ENCODE measurements at places on chromosomes 6 and 20.

- no peak for DNase-seq
Measured at GRCh38 chr6:119575721-119576120, 226.2 kb upstream of the MAN1A1 start.

DNA sequence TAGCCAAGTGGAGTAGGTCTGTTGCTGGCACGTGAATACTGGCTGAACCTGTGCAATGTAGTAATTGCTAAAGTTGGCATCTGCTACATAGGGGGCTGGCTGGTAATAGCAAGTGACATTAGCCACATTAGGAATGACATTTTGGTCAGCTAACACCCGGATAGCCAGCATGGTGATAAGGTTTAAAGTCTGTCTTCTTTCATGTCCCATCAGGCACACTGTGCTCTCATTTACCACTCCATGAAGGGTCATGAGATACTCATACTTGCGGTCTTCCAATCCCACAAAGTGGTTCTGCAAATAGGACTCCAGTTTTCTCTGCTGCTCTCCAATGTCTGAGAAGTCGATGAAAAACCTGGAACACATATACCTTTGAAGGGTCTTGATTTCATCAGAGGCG is 2.8 kb downstream of the TENT5A start:
- no peak for DNase-seq

DNA sequence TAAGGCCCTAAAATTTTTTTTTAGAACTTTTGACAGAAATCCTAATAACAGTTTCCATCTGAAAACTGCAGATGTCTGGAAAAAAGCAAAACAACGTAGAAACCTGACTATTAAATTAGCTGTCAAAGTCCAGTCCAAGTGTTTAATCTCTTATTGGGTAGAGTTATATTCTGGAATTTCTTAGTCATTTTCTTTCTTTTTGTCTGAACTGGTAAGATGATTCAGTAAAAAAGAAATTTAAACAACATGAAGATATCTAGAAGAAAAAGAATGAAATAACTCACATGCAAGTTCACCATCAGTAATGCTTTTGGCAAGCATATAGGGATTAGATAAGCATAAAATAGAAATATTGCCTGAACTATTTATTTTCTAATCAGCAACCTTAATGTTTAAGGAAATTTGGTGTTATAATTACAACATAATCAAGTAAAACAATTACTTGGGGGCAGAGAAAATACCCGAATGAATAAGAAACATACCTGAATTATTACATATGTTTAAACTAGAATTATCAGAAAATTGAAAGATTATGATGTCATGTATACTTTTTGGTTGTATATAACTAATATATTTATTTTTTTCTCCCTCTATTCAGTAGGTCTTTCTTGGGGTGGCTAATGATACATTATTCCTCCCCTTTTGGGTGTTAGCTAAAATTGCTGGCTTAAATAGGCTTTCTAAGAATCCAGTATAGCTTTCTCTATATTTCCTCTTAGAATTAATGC is 51.1 kb downstream of the FAM83B start:
- DNase-seq = no peak

DNA sequence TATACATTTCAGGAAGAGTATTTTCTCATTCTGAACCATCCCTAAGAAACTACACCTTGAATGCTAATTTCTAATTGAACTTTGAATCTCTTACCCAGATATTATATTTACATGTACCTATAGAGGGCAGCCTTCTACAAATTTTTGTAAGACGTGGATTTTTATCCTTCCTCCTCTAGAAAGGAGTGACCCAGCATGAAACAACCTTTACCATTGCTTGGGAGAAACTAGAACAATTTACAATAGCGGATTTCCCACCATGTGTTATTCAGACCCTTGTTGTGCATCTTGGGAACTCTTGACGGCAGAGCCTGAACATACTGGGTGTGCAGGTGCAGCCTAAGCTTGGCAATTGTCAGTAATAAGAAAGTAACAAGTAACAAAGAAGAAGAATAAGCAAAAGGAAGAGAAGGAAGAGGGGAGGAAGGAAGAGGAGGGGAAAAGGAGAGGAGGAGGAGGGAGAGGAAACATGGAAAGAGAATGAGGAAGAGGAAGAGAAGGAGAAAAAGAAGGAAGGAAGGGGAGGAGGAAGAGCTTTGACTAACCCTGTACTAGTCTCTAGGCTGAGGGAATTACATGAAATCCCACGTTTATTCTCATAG is 10.8 kb upstream of the TAAR1 start:
- DNase-seq = no peak

Data from endothelial cell (in vitro differentiated cells).